ENCODE measurements at places on chromosomes 7 and 10. TPM values are rescaled to one million over a fixed set of nuclear protein-coding genes. Genes with fewer than 3 reads are reported as not detected.

SLC13A1 gene
- polyA plus RNA-seq: not detected

SEMA4G gene
- 0.06 TPM for polyA plus RNA-seq

- no peak overlapping the region for H3K4me3 ChIP-seq
- peaks cover 13% of the 10 kb centered on the region for H3K4me1 ChIP-seq
- H3K27ac ChIP-seq: no peak overlapping the region
- DNase-seq: no peak
- no peaks in the 10 kb centered on the region for H3K27me3 ChIP-seq
Measured at GRCh38 chr10:96606216-96606615, 19.4 kb upstream of the TM9SF3 start.

DNA sequence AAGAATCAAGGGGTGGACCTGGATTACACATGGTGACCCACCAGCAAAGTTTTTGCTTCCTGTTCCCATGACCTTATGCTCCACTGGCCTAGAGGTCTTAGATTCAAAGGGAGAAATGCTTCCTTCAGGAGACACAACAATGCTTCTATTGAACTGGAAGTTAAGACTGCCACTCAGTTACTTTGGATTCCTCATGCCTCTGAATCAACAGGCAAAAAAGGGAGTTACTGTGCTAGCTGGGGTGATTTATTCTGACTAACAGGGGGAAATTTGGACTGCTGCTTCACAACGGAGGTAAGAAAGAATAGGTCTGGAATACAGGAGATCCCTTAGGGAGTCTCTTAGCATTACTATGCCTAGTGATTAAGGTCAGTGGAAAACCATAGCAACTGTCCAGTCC, 10.3 kb downstream of the TMEM229A start:
- no peaks in the 10 kb centered on the region for H3K27me3 ChIP-seq
- DNase-seq: no peak
- no peak overlapping the region for H3K4me3 ChIP-seq
- no peaks in the 10 kb centered on the region for H3K36me3 ChIP-seq

DNA sequence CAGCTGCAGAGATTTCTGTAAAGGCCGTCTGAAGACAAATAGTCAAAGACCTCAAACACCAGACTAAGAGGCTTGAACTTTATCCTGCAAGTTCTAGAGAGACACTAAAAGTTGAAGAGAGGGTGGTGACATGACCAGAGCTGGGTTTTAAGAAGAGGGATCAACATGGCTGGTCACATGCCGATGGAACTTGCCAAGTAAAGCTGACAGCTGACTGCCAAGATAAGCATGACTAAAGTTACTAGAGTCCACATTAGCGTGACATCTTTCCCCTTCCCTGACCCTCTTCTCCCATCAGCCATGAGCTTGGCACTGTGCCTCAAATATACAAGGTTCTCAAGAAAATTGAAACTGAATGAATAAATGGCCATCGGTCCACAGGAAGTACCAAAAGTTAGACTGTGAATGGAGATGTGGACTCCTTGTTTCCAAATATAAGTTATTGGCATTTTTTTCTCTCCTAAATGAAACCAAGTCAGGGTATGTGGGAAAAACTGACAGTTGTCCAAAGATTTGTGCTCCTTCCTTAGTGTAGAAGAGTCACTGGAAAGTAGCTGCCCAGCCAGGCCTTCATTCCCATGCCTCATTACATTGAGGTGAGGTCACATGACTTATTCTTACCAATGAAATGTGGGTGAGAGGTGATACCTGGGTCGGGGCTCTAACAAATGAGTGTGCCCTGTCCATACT, 24.5 kb downstream of the XPNPEP1 start:
- H3K4me3 ChIP-seq: no peak overlapping the region
- H3K36me3 ChIP-seq: no peaks in the 10 kb centered on the region
- H3K27ac ChIP-seq: no peak overlapping the region

OR2A42 gene
- polyA plus RNA-seq: not detected

SH2D4B gene
- not detected for polyA plus RNA-seq

DNA sequence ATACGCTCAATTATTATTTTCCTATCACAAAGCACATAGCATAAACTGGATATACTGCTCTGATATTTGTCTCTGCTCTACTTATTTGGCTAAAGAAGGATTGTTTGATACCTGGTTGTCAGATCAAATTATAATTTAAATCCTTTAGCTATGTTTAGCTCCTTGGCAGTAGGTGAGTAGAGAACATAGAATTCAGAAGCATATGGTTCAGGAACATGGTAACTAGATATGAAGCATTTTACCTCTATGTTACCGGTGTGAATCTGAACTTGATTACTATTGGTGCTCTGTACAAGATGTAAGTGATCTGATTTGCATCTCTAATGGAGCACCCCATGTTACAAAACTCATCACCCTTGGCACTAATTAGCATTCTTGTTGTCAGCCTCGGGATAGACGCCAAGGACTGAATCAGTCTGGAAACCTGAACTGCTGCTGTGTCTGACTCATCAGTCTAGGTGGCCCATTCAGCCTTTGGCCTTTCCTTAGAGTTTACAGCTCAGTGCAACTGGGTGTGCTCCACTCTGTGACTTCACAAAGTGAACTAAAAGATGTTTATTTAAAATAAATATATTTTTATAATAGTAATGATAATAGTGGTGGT, 12.3 kb upstream of the MYPN start:
- H3K27me3 ChIP-seq: no peaks in the 10 kb centered on the region
- H3K27ac ChIP-seq: no peak overlapping the region
- no peaks in the 10 kb centered on the region for H3K4me1 ChIP-seq
- no peak overlapping the region for H3K4me3 ChIP-seq

- no peaks in the 10 kb centered on the region for H3K4me1 ChIP-seq
- no peaks in the 10 kb centered on the region for H3K36me3 ChIP-seq
- H3K4me3 ChIP-seq: no peak overlapping the region
- no peak overlapping the region for H3K27ac ChIP-seq
Measured at GRCh38 chr10:123316776-123317175, 162.6 kb downstream of the BUB3 start.

- no peak overlapping the region for H3K4me3 ChIP-seq
- DNase-seq: no peak
- no peak overlapping the region for H3K27ac ChIP-seq
- H3K36me3 ChIP-seq: no peaks in the 10 kb centered on the region
- H3K27me3 ChIP-seq: no peaks in the 10 kb centered on the region
Measured at GRCh38 chr7:1752771-1753563, 82.9 kb downstream of the ELFN1 start.

AKR1C8 gene
- polyA plus RNA-seq: not detected

GRCh38 chr10:34384372-34384771, 430.7 kb downstream of the PARD3 start:
- no peaks in the 10 kb centered on the region for H3K27me3 ChIP-seq
- no peak for DNase-seq
- no peak overlapping the region for H3K4me3 ChIP-seq
- H3K4me1 ChIP-seq: no peaks in the 10 kb centered on the region
- H3K36me3 ChIP-seq: no peaks in the 10 kb centered on the region

GRCh38 chr10:8375137-8375536, 320.6 kb downstream of the GATA3 start:
- no peaks in the 10 kb centered on the region for H3K36me3 ChIP-seq
- H3K27ac ChIP-seq: no peak overlapping the region
- no peak overlapping the region for H3K4me3 ChIP-seq
- no peak for DNase-seq
- H3K4me1 ChIP-seq: no peaks in the 10 kb centered on the region

- H3K4me3 ChIP-seq: no peak overlapping the region
- no peak for DNase-seq
- H3K27ac ChIP-seq: no peak overlapping the region
- no peaks in the 10 kb centered on the region for H3K4me1 ChIP-seq
- no peaks in the 10 kb centered on the region for H3K36me3 ChIP-seq
- H3K27me3 ChIP-seq: no peaks in the 10 kb centered on the region
Measured at GRCh38 chr10:35843524-35844181, 201.6 kb upstream of the FZD8 start.

- no peak overlapping the region for H3K27ac ChIP-seq
- no peaks in the 10 kb centered on the region for H3K36me3 ChIP-seq
- no peak for DNase-seq
- no peak overlapping the region for H3K4me3 ChIP-seq
- no peaks in the 10 kb centered on the region for H3K27me3 ChIP-seq
Measured at GRCh38 chr7:116315293-116315692, 105.0 kb downstream of the TES start.

LBX1 gene
- polyA plus RNA-seq: not detected

ABCB1 gene
- 44.7 TPM for polyA plus RNA-seq

DNA sequence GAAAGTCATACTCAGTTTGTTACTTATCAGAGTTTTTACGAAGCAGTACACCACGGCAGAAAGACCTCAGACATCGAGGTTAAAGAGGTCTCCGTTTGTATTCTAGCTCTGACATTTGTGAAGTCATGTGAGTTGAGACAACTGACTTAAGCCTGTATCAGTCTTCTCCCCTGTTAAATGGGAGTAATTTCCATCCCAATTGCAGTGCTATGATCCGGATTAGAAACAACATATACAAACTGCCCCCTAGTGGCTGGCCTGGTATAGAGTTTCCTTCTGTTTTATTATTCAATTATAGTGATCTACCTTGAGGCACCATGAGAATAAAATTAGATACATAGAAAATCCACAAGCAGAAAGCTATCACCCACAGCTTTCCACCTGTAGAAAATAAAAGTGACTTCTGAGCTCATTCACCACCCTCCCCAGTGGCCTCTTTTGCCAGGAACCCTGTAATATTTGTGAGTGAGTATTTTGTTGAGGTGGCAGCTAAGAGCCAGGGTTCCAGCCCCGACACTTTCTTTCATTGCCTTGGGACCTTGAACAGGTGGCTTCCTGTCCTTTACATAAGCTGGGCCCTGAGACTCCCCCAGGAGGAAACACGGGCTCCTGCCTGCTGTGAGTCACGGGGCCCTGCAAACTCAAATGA, 607.2 kb upstream of the MGMT start:
- H3K27ac ChIP-seq: no peak overlapping the region
- H3K27me3 ChIP-seq: no peaks in the 10 kb centered on the region
- H3K36me3 ChIP-seq: no peaks in the 10 kb centered on the region
- no peaks in the 10 kb centered on the region for H3K4me1 ChIP-seq
- H3K4me3 ChIP-seq: no peak overlapping the region
- DNase-seq: no peak

DRGX gene
- polyA plus RNA-seq: not detected

GRCh38 chr10:102604439-102604841, 39.8 kb upstream of the TRIM8 start:
- no peaks in the 10 kb centered on the region for H3K27me3 ChIP-seq
- no peak overlapping the region for H3K27ac ChIP-seq
- H3K36me3 ChIP-seq: peaks cover 2% of the 10 kb centered on the region

GATAD1 gene
- polyA plus RNA-seq: 11.4 TPM

DNA sequence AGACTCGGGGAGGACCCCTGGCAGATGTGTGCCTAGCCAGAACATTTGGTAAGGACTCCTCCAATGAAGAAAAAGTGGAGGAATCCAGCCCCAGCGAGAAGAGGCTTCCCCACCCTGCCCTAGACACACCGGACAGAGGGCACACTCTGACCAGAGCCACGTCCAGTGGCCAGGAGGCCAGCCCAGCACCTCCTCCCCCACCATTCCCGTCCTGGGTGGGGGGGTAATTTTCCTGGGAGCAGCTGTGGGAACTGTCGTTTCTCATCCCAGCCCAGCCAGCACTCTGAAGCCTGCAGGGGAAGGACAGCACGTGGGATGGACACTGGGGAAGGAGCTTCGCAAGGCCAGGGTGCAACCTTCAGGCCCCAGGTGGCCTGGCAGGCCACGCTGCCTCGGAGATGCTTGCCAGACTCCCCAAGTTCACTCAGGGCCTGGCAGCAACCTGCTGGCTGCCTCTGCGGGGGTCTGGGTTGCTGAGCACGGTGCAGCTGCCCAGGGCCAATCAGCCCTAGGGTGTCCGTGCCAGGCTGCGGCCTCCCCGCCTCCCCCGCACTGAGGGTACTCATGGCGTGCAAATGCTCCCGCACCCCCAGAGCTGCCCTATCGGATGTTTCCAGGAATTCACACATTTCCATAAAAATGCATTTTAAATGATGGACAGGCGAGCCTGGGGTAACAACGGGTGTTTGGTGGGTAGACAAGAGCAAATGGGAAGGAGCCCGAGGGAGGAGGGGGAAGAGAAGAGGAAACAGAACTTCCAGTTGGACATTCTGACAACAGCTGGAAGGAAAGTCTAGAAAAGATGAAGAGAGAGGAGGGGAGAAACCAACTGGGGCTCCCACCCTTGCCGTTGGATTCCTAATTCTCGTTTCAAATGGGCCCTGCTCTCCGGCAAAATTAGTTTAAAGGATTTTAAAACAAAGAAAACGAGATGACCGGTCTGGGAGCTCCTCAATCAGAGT, 1.9 kb upstream of the EN2 start:
- H3K4me3 ChIP-seq: no peak overlapping the region
- no peaks in the 10 kb centered on the region for H3K36me3 ChIP-seq
- no peak overlapping the region for H3K27ac ChIP-seq
- DNase-seq: no peak
- peaks cover 34% of the 10 kb centered on the region for H3K27me3 ChIP-seq

DNA sequence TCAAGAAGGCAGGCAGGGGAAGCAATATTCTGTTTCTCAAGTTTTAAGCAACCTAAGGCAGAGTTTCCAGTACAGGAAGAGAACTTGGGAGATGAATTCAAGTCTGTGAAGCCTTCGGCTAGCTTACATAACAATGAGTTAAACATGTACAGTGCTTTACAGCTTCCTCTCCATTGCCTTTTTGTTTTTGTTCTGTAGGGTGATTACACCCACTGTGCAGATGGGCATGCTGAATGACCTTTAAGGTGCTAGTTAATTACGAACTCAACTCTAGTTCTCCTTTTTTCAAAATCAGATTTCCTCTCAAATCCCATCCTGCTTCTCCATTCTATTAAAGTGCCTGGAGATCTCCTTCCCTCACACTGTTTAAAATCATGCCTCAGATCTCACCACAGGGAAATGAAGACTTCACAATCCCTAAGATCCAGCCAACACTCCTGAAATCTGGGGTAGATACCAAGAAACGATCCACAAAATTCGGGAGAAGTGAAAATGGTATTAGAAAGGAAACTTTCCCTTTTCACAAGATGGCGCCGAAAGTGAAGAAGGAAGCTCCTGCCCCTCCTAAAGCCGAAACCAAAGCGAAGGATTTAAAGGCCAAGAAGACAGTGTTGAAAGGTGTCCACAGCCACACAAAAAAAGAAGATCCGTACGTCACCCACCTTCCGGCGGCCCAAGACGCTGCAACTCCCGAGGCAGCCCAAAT, 16.8 kb upstream of the MSMB start:
- H3K4me1 ChIP-seq: no peaks in the 10 kb centered on the region
- H3K27ac ChIP-seq: no peak overlapping the region
- H3K4me3 ChIP-seq: no peak overlapping the region
- no peak for DNase-seq

Data from CD8-positive, alpha-beta memory T cell (primary cell).